ENCODE measurements at places on chromosomes 6 and 20.

DNA sequence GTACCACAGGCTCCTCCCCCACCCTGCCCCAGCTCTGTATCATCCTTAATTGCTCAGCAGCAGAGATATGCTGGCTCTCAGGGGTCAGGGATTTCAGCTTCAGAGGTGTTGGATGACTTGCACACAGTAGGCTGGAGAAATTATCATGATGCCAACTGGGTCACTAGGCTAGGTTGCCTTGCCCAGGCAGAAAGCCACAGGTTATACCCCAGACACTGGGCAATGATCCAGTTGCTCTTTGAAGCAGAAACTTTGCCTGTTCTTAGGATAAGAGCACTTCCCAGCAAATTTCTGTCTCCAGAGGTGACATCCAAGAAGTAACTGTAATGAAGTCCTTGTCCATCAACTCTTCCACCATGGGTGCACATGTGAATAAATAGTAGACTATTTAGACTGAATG is 38.3 kb upstream of the SCML4 start:
- H3K27me3 ChIP-seq: no peaks in the 10 kb centered on the region
- no peak overlapping the region for H3K4me3 ChIP-seq
- no peaks in the 10 kb centered on the region for H3K36me3 ChIP-seq

- DNase-seq: peak; percentile 17
- peaks cover 46% of the 10 kb centered on the region for H3K36me3 ChIP-seq
- no peaks in the 10 kb centered on the region for H3K27me3 ChIP-seq
- H3K4me1 ChIP-seq: peaks cover 36% of the 10 kb centered on the region
- no peak overlapping the region for H3K4me3 ChIP-seq
- no peak overlapping the region for H3K27ac ChIP-seq
Observed at GRCh38 chr6:38131527-38131965, 312.0 kb downstream of the ZFAND3 start.

- H3K4me3 ChIP-seq: no peak overlapping the region
- no peaks in the 10 kb centered on the region for H3K36me3 ChIP-seq
- no peak overlapping the region for H3K27ac ChIP-seq
- DNase-seq: no peak
- H3K27me3 ChIP-seq: no peaks in the 10 kb centered on the region
Observed at GRCh38 chr6:63245909-63246308, 34.6 kb downstream of the FKBP1C start.

DNA sequence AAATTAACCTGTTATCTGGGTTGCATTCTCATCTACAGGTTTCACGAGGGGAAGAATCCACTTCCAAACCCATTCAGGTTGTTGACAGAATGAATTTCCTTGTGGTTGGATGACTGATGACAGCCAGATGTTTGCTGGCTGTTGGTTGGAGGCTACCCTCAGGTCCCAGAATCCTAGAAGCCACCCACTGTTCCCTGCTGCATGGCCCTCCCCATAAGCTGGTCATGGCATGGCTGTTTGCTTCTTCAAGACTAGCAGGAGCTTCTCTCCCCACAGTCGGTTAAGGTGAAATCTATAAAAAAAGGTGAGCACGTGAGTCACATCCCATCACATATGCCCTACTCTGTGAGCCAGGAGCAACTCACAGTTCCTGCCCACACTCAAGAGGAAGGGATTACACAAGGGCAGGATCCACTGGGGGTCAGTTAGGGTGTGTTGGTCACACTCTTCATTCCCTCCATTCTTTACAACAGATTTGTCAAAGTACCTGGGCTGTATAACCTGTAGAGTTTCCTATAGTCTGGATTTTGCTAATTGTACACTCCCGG is 19.5 kb upstream of the RPS10 start:
- no peaks in the 10 kb centered on the region for H3K36me3 ChIP-seq
- H3K4me3 ChIP-seq: no peak overlapping the region
- no peak overlapping the region for H3K27ac ChIP-seq
- no peaks in the 10 kb centered on the region for H3K27me3 ChIP-seq
- no peaks in the 10 kb centered on the region for H3K4me1 ChIP-seq

GRCh38 chr20:7985916-7986315 is 33.6 kb downstream of the TMX4 start:
- H3K27me3 ChIP-seq: no peaks in the 10 kb centered on the region
- no peak for DNase-seq
- no peak overlapping the region for H3K27ac ChIP-seq
- no peak overlapping the region for H3K4me3 ChIP-seq
- peaks cover 5% of the 10 kb centered on the region for H3K4me1 ChIP-seq
- H3K36me3 ChIP-seq: peaks cover 5% of the 10 kb centered on the region

GRCh38 chr6:121771937-121772720 is 336.7 kb downstream of the GJA1 start:
- peaks cover 18% of the 10 kb centered on the region for H3K4me1 ChIP-seq
- no peak overlapping the region for H3K4me3 ChIP-seq
- H3K27ac ChIP-seq: peak overlapping the region; percentile 69
- H3K27me3 ChIP-seq: no peaks in the 10 kb centered on the region
- DNase-seq: no peak

GRCh38 chr6:123042401-123042800 is 46.4 kb downstream of the CLVS2 start:
- DNase-seq: no peak
- no peaks in the 10 kb centered on the region for H3K36me3 ChIP-seq
- H3K27ac ChIP-seq: no peak overlapping the region
- H3K4me3 ChIP-seq: no peak overlapping the region

DNA sequence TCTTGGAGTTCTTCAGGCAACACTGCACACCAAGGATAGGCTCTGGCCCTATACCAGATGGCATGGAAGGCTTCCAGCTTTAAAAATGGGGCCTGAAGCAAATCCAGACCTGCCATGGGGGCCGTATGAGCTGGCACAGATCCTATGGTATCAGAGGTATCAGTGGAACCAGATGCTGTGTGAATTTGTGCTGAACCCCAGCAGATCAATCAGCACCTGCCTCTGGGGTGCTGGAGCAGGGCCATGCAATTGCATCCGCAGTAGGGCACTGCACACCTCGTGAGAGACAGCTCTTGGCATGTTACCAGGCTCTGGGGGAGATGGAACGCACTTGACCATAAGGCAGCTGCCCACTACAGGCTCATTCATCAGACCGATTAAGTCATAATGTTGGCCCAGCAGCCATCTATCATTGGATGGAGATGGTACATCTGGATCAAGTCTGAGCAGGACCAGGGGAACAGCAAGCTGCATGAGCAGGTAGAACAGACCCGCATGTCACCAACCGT is 221.5 kb downstream of the MYLK4 start:
- peaks cover 42% of the 10 kb centered on the region for H3K27me3 ChIP-seq
- H3K4me1 ChIP-seq: no peaks in the 10 kb centered on the region
- H3K36me3 ChIP-seq: no peaks in the 10 kb centered on the region
- no peak overlapping the region for H3K4me3 ChIP-seq
- no peak overlapping the region for H3K27ac ChIP-seq
- no peak for DNase-seq

- no peak overlapping the region for H3K27ac ChIP-seq
- no peaks in the 10 kb centered on the region for H3K36me3 ChIP-seq
- H3K4me1 ChIP-seq: no peaks in the 10 kb centered on the region
Observed at GRCh38 chr6:113599444-113599843, 257.7 kb upstream of the MARCKS start.

DNA sequence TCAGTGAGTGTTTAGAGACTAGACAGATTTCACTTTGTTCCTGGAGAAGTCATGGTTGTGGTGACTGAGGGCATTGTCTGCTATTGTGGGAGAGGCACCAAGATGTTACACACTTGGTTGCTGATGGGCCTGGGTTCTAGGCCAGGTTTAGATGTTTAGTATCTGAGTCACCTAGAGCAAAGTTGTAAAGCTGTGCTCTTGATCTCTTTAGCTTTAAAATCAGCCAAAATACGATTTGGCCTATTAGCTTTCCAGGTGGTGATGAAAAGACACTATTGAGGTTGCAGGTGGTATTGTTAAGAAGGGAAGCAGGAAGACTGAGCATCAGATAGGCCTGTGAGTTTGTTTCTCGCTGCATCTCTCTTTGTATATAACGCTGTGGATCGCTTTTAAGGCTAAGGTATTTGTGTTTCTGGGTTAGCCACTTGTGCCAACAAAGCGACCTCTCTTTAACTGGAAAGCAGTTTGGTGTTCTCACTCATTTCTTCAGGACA is 48.6 kb downstream of the FOXO3 start:
- DNase-seq: no peak
- peaks cover 6% of the 10 kb centered on the region for H3K36me3 ChIP-seq
- no peaks in the 10 kb centered on the region for H3K27me3 ChIP-seq
- peaks cover 34% of the 10 kb centered on the region for H3K4me1 ChIP-seq
- H3K4me3 ChIP-seq: no peak overlapping the region
- no peak overlapping the region for H3K27ac ChIP-seq

- H3K4me1 ChIP-seq: peaks cover 56% of the 10 kb centered on the region
- H3K27ac ChIP-seq: no peak overlapping the region
- H3K4me3 ChIP-seq: no peak overlapping the region
- no peaks in the 10 kb centered on the region for H3K27me3 ChIP-seq
- H3K36me3 ChIP-seq: peaks cover 45% of the 10 kb centered on the region
- DNase-seq: no peak
Observed at GRCh38 chr6:7125290-7125689, 17.5 kb downstream of the RREB1 start.

DNA sequence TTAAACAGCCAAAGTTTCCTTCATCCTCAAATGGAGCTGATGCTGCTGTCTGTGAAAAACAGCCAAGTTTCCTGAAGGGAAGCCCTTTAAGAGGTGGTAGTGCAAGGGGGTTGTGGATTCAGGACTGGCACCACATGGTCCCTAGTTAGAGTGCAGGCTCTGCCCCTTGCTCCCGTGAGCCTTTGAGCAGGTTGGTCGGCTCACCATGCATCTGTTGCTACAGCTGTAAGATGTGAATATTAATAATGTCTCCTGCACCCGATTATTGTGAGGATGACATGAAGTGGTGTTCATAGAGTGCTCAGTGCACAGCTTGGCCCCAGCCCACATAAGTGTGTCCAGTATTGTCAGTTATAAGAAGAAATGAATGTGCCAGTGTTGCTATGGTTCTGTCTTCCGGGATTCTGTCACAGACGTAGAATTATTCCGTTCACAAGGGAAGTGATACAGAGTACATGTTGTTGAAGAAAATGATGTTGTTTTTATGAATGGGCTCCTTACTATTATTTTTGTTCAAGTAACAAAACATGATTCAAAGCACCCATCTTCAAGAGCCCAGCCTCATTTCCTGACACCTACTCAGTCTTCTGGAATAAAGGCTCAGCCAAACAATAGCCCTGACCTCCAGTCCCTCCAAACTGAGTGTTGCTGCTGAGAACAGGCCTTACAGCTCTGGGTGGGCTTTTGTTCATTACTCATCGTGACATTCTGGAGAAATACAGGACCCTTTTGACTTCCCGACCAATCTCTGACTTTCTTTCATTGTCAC is 2.9 kb upstream of the PKIG start:
- H3K4me1 ChIP-seq: peaks cover 12% of the 10 kb centered on the region
- DNase-seq: no peak
- H3K4me3 ChIP-seq: no peak overlapping the region
- no peaks in the 10 kb centered on the region for H3K36me3 ChIP-seq
- H3K27me3 ChIP-seq: no peaks in the 10 kb centered on the region

DNA sequence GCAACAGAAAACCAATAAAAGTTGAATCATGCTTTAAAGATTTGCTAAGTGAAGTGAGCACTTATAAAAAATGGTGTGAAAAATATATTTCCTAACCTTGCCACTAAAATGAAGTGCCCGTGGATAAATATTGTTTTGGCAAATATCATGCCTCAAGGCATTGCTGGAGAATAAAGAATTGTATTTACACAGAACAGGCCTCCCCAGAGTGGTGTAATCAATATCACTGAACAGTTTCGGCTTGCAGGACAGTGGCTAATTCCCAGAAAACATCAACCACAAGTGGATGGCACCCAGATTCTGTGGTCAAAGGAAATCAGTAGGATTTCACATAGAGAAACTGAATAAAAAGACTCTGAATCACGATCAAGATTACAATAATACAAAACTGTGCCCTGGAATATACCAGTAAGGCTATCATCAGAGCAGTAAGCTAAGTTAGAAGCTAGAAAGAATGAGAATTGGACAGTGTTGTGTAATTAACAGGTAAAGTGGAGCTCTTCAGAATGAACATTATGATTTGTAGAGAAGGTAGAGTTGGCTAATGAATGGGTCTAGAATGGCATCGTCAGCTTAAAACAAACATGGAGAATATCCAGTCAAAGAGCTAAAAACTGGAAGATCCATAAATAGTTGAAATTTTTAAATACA is 1026.9 kb upstream of the ADGRB3 start:
- H3K27ac ChIP-seq: no peak overlapping the region
- no peaks in the 10 kb centered on the region for H3K27me3 ChIP-seq
- H3K4me1 ChIP-seq: no peaks in the 10 kb centered on the region
- no peaks in the 10 kb centered on the region for H3K36me3 ChIP-seq
- H3K4me3 ChIP-seq: no peak overlapping the region

DNA sequence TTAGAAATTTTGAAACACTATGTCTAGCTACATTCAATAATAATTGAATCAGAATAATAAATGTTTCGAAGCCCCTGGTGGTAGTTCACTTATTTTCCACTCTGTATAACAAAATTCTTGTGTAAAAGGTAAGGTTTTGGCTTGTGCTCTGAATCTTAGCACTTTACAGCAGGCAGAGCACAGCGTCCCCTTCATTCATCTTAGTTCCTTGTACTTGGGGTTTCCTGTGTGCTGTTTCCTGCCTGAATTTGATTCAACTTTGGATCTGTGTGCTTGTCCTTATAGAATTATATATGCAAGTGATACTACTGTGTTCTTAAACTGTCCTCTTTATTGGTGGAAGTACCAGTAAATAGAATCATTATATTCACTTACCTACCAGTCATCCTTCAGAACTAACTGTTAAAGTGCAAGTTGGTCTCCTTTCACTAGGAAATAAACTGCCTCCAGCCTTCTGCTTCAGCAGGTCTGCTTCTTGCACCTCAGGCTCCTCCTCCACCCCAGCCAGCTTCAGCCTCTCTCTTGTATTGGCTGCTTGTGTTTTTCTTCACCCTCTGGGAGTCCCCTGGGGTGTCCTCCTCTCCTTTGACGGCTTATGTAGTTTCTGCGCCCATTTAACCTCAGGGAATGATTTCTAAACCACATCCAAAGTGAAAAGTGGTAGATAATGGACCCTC is 28.8 kb upstream of the TULP4 start:
- H3K27me3 ChIP-seq: no peaks in the 10 kb centered on the region
- no peak for DNase-seq
- H3K4me1 ChIP-seq: peaks cover 25% of the 10 kb centered on the region

- H3K27ac ChIP-seq: no peak overlapping the region
- no peaks in the 10 kb centered on the region for H3K27me3 ChIP-seq
- H3K4me3 ChIP-seq: no peak overlapping the region
- DNase-seq: no peak
Observed at GRCh38 chr6:164124986-164125385, 710.5 kb downstream of the QKI start.

DNA sequence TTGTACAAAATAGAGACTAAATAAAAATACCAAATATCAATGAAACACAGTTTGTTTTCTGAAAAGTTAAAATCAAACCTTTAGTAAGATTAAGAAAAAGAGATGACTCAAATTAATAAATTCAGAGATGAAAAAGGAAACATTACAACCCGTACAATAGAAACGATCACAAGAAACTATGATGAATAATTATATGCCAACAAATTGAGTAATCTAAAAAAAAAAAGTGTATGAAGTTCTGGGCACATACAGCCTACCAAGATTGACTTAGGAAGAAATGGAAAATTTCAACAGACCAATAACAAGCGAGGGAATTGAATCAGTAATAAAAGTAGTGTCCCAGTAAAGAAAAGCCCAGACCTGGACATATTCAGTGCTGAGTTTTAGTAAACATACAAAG is 94.8 kb downstream of the STXBP5 start:
- H3K36me3 ChIP-seq: peaks cover 85% of the 10 kb centered on the region
- no peaks in the 10 kb centered on the region for H3K27me3 ChIP-seq
- no peak overlapping the region for H3K4me3 ChIP-seq
- peaks cover 3% of the 10 kb centered on the region for H3K4me1 ChIP-seq
- no peak for DNase-seq
- H3K27ac ChIP-seq: no peak overlapping the region
